Tibial nerve (tissue), 4 donors: ENCODE measurements at places on chromosomes 16 and 17.

GRCh38 chr17:41008811-41009210, at the start of gene KRTAP3-1:
TSS of gene KRTAP3-1 (minus strand) at chr17:41009128. CDS start at chr17:41009074, 54 bp downstream.
- no peak for DNase-seq

DNA sequence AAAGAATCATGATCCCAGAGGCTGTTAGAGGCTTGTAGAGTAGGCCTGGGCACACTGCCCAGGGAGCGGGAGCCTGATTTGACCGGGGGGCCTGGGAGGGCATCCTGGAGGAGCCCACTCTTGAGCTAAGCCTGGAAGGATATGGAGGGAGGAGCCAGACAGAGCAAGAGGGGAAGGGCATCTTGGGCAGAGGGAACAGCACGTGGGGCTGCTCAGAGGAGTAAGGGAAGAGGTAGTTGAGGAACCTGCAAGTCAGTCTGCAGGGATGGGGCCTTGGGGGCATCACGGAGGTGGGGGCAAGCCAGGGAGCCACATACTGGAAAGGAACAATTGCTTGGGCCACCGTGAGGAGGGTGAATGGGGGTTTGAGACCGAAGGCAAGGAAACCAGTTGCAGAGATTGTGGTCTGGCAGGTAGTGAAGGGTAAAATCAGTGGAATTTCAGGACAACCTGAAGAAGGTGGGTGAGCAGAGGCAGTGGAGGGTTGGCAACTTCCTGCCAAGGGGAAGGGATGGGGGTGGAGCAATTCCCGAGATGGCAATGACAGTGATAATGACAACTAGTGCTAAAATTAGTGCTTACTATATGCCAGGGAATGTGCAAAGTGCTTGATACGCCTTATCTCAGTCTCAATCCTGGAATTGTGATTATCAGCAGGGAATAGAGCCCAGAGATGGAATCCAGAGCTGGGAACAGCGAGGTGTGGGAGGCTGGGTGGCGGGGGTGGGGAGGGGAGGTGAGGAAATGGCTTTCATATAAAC, 9.7 kb upstream of the RAI1 start:
- DNase-seq: no peak

DNA sequence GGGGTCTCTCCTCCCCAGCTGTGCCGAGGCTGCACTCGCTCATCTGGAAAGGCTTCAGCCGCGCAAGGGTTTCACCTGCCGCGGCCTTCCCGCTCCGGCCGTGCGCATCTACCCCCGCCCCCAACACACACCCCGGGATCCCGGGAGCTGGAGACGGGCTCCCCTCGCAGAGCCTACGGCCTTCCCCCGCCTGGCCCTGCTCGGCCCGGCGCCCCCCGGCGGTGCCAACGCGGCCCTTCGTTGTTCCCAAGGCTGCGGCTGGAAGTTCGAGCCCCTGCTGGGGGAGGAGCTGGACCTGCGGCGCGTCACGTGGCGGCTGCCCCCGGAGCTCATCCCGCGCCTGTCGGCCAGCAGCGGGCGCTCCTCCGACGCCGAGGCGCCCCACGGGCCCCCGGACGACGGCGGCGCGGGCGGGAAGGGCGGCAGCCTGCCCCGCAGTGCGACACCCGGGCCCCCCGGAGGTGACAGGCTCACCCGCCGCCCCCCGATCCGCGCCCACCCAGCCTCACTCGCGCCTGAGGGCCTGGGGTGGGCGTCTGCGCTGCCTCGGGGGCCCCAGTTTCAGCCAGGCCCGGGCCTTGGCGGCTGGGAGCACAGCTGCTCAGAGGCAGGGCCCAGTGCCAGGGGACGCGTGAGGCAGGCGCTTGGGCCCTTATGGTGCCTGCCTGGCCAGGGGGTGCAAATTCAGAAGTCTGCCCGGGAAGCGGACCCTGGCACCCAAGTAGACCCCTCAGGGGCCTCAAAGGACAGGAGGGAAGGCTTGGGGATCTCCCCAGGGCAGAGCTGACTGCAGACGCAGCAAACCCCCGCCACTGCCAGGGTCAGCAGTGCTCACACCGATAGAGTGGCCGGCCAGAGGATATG, 11.2 kb downstream of the GALK1 start:
- DNase-seq: no peak

GRCh38 chr17:42392692-42393415, 4.6 kb upstream of the STAT3 start:
- no peak for DNase-seq
